Right ventricle myocardium inferior (tissue), 1 donor: ENCODE measurements at places on chromosomes 4 and X. TPM values are rescaled to one million over a fixed set of nuclear protein-coding genes. Genes with fewer than 3 reads are reported as not detected.

Gene GPR119
- not detected for total RNA-seq

Gene FGF16
- 0.24 TPM for total RNA-seq

Gene SSX3
- total RNA-seq = not detected

Gene SPIN2B
- 6.9 TPM for total RNA-seq

Gene CHRNA9
- total RNA-seq = not detected

Gene CETN2
- 25.1 TPM for total RNA-seq

Gene IL21
- not detected for total RNA-seq

Gene ZNF630
- total RNA-seq = 2.4 TPM

Gene SPANXD
- not detected for total RNA-seq

Gene KCND1
- total RNA-seq = 0.68 TPM

Gene NAP1L3
- total RNA-seq = 0.76 TPM

Gene SATL1
- not detected for total RNA-seq

Gene MAGEB10
- total RNA-seq = not detected

Gene CITED1
- total RNA-seq = not detected

Gene SUPT20HL2
- total RNA-seq = not detected

Gene FRAS1
- 2.2 TPM for total RNA-seq

Gene IQCM
- not detected for total RNA-seq
